ENCODE measurements at places on chromosomes 6 and 20.

- no peak overlapping the region for H3K4me3 ChIP-seq
- H3K27me3 ChIP-seq: no peaks in the 10 kb centered on the region
- H3K27ac ChIP-seq: no peak overlapping the region
- peaks cover 8% of the 10 kb centered on the region for H3K36me3 ChIP-seq
- peaks cover 35% of the 10 kb centered on the region for H3K4me1 ChIP-seq
Observed at GRCh38 chr6:31473780-31474761, 23.9 kb upstream of the MICB start.

DNA sequence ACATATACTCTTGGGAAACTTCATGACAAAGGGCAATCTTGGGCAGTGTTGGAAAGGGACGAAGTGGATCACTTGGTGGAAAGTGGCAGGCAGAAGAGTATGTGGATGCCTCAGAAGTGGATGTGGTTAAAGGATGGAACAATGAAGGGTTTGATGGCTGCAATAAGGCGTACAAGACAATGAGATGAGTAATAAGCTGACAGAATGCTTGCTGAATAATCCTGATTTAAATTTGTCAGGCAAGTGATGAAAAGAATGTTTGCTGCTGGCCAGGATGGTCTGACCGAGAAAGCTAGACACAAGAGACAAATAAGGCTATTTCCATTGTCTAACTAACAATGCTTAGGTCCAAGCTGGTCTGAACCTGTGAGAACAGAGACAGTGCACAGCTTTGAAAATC, 61.6 kb upstream of the CEP85L start:
- no peaks in the 10 kb centered on the region for H3K36me3 ChIP-seq
- no peak overlapping the region for H3K27ac ChIP-seq
- H3K27me3 ChIP-seq: no peaks in the 10 kb centered on the region

- no peak for DNase-seq
- H3K4me1 ChIP-seq: no peaks in the 10 kb centered on the region
- no peaks in the 10 kb centered on the region for H3K36me3 ChIP-seq
- peaks cover 16% of the 10 kb centered on the region for H3K27me3 ChIP-seq
- no peak overlapping the region for H3K4me3 ChIP-seq
Observed at GRCh38 chr20:63179687-63180568, 36.0 kb downstream of the YTHDF1 start.

DNA sequence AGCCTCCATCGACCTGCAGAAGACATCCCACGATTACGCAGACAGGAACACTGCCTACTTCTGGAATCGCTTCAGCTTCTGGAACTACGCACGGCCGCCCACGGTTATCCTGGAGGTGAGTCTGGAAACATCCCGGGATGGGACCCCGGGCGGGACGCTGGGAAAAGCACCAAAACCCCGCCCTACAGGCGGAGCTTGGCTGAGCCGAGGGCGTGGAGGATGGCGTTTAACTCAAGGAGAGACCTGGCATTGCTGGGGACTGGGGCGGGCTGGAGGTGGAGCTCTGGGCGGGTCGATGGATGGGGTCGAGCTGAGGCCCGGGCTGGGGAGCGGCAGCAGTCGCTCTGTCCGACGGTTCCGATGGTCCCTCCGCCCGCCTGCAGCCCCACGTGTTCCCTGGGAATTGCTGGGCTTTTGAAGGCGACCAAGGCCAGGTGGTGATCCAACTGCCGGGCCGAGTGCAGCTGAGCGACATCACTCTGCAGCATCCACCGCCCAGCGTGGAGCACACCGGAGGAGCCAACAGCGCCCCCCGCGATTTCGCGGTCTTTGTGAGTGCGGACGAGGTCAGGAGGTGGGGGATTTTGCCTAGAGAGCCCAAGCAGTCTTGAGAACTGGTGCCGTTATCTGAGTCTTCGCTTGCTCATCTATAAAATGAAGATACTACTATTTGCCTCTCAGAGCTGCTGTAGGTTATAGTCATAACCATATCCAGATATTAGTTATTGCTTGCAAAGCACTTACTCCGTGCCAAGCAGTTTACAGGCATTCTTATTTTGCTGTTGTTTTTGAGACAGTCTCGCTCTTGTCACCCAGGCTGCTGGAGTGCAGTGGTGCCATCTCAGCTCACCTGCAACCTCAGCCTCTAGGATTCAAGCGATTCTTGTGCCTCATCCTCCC, 3.8 kb downstream of the SPAG4 start:
- H3K4me3 ChIP-seq: peak overlapping the region; percentile 70
- peak overlapping the region; percentile 27 for H3K27ac ChIP-seq
- no peaks in the 10 kb centered on the region for H3K36me3 ChIP-seq

- H3K4me1 ChIP-seq: no peaks in the 10 kb centered on the region
- no peak for DNase-seq
- H3K27me3 ChIP-seq: peaks cover 3% of the 10 kb centered on the region
- H3K36me3 ChIP-seq: no peaks in the 10 kb centered on the region
- H3K4me3 ChIP-seq: no peak overlapping the region
Observed at GRCh38 chr6:6225885-6226529, 94.5 kb downstream of the F13A1 start.

GRCh38 chr6:79671600-79672266, 40.6 kb downstream of the SH3BGRL2 start:
- peak; percentile 24 for DNase-seq
- no peaks in the 10 kb centered on the region for H3K27me3 ChIP-seq
- H3K4me3 ChIP-seq: no peak overlapping the region
- peaks cover 40% of the 10 kb centered on the region for H3K4me1 ChIP-seq
- no peaks in the 10 kb centered on the region for H3K36me3 ChIP-seq

DNA sequence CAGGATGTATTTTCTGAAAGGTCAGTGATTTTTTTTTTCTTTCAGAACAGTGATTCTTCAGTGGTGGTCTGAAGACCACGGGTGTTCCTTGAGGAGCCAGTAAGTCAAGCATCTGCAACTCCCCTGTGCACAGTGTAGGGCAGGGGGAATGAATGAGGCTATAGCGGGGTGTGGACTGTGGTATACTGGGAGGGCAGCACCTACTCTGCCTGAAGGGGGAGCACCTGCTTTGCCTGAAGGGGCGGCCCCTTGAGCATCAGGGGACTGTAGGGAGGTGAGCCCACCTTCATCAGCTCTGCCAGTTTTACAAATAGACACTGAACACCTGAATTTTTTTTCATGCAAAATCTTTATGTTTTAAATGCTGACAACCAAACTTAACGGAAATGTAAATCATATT, 77.5 kb upstream of the RIPOR2 start:
- peaks cover 55% of the 10 kb centered on the region for H3K4me1 ChIP-seq
- no peak for DNase-seq
- H3K4me3 ChIP-seq: no peak overlapping the region

DNA sequence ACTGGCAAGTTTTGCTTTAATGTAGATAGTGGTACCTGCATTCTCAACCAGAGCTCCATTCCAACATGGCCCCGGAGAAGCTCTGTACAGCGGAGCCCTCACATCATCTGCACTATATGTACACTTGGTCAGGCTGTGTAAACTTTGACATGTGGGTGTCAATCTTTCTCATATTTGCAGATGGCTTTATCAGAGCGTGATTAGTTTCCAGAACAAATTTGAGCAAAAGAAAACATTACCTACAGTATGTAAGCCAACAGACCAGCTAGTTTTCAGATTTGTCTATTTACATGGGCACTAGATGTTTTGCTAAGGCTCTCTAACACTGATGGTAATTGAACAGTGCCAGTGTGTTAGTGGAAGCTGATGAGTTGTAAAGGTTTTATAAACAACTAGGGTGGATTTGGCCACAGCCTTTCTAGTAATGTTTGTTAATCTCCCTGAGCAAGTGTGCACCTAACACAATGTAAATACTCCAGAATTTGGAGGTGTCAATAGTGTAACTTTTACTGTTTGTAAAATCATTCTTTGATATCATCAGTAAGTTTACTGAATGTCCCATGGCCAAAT, 131.8 kb downstream of the FOXA2 start:
- no peak overlapping the region for H3K4me3 ChIP-seq
- no peaks in the 10 kb centered on the region for H3K4me1 ChIP-seq
- H3K36me3 ChIP-seq: no peaks in the 10 kb centered on the region

DNA sequence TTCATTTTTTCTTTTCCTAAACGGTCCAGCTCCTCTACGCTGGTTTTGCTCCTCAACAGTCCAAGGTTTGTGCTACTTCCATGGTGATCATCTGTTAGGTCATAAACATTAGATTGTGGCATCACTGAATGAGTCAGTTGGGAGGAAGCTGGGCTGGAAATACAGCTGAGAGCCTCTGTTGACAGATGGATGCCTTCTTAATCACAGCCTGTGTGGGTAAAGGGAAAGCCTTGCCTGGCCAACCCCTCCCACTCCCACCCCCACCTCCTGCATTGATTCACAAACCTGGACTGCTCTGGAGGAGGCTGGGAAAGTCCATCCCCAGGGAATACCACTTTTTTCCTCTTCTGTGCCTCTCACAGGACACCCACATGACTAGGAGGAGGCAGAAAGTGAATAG, 180.6 kb upstream of the CCN2 start:
- no peaks in the 10 kb centered on the region for H3K4me1 ChIP-seq
- no peak overlapping the region for H3K27ac ChIP-seq
- no peak overlapping the region for H3K4me3 ChIP-seq
- no peaks in the 10 kb centered on the region for H3K36me3 ChIP-seq
- DNase-seq: no peak

GRCh38 chr6:50925981-50926380, 107.3 kb downstream of the TFAP2B start:
- no peak for DNase-seq
- no peaks in the 10 kb centered on the region for H3K36me3 ChIP-seq
- H3K4me3 ChIP-seq: no peak overlapping the region
- no peaks in the 10 kb centered on the region for H3K4me1 ChIP-seq
- no peaks in the 10 kb centered on the region for H3K27me3 ChIP-seq
- H3K27ac ChIP-seq: no peak overlapping the region

DNA sequence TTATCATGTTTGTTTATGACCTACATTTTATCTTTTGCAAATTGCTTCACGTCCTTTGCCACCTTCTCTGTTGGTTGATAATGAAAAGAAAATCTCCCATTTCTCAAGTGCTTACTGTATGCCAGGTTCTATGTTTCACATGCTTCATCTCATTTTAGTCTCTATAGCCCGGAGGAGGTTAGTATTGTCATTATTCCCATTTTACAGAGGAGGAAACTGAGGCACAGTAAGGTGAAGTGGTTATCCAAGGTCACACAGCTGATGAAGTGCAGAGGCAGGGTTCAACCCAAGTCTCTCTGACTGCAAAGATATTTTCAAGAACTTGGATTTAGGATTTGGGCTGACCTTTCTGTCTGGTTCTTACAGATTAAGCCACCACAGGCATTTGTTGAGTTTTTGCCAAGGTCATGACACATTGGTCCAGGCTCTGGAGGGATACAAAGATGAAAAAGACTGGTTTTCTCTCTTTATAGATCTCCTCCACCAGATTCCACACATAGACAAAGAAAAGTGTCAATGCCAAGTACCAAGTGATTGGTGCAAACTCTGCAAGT, 20.6 kb downstream of the CNBD2 start:
- H3K4me1 ChIP-seq: no peaks in the 10 kb centered on the region
- no peak for DNase-seq
- H3K36me3 ChIP-seq: no peaks in the 10 kb centered on the region
- no peak overlapping the region for H3K27ac ChIP-seq

DNA sequence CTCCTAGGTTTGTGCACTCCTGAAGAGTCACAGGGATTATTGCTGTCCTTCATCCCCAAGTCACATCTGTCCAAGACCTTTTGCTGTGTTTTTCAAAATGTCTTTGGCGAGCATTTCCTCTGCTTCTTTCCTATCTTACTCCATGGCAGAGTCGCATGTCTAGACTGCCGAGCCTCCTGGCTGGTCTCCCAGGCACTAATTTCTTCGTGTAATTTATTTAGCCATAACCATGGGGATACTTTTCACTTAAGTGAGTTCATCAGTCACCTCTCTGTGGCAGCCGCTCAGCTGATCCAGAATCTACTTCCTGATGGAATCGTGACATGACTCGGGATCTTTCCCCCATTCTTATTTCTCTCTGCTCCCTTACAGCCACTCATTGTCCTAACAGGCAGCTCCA, 25.8 kb downstream of the ADGRF5 start:
- no peaks in the 10 kb centered on the region for H3K36me3 ChIP-seq
- H3K27me3 ChIP-seq: no peaks in the 10 kb centered on the region
- H3K4me3 ChIP-seq: no peak overlapping the region
- DNase-seq: no peak

DNA sequence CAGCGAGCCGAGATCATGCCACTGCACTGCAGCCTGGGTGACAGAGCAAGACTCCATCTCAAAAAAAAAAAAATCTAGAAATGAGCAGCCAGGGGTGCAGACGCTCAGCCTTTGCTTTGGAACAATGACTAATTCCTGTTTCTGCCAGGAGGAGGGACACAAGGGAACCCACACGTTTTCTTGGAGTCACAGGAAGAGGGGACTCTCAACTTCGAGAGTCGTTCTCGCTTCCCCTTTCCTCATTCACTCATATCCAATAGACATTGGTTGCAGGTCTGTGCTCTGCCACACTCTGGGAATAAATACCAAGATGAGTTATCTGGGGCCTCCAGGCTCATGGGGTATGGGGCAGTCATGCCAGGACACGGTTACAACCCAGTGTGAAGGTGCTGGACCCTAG, 91.5 kb upstream of the RREB1 start:
- no peak overlapping the region for H3K4me3 ChIP-seq
- H3K36me3 ChIP-seq: no peaks in the 10 kb centered on the region
- H3K27ac ChIP-seq: no peak overlapping the region
- H3K27me3 ChIP-seq: no peaks in the 10 kb centered on the region

- H3K36me3 ChIP-seq: peaks cover 69% of the 10 kb centered on the region
- H3K27ac ChIP-seq: peak overlapping the region; percentile 17
- H3K4me1 ChIP-seq: no peaks in the 10 kb centered on the region
- no peaks in the 10 kb centered on the region for H3K27me3 ChIP-seq
- no peak for DNase-seq
- H3K4me3 ChIP-seq: no peak overlapping the region
Observed at GRCh38 chr6:24827162-24827561, 28.4 kb upstream of the ARMH2 start.

- no peaks in the 10 kb centered on the region for H3K4me1 ChIP-seq
- no peak overlapping the region for H3K4me3 ChIP-seq
- H3K36me3 ChIP-seq: no peaks in the 10 kb centered on the region
- H3K27me3 ChIP-seq: no peaks in the 10 kb centered on the region
- no peak for DNase-seq
Observed at GRCh38 chr6:25257686-25258348, 21.4 kb upstream of the CARMIL1 start.

GRCh38 chr6:8074213-8074612, 10.0 kb upstream of the BLOC1S5 start:
- no peak overlapping the region for H3K27ac ChIP-seq
- no peaks in the 10 kb centered on the region for H3K27me3 ChIP-seq
- H3K4me1 ChIP-seq: no peaks in the 10 kb centered on the region

DNA sequence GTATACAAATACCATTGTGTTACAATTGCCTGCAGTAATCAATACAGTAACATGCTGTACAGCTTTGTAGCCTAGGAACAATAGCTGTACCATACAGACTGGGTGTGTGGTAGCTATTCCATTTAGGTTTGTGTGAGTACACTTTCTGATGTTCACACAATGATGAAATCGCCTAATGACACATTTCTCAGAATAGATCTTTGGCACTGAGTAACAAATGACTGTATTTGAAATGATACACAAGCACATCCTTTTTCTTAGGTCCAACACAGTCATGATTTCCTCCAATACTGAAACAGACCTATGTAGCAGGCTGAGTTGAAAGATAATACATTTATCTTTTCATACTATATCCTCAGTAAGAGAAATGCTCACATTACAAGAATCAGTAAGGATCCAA, 13.9 kb downstream of the KHDRBS2 start:
- H3K4me3 ChIP-seq: no peak overlapping the region
- no peak overlapping the region for H3K27ac ChIP-seq
- no peak for DNase-seq
- no peaks in the 10 kb centered on the region for H3K36me3 ChIP-seq
- no peaks in the 10 kb centered on the region for H3K27me3 ChIP-seq

GRCh38 chr20:52746190-52746589, 226.0 kb upstream of the TSHZ2 start:
- H3K4me3 ChIP-seq: no peak overlapping the region
- DNase-seq: no peak
- H3K36me3 ChIP-seq: no peaks in the 10 kb centered on the region
- H3K27me3 ChIP-seq: no peaks in the 10 kb centered on the region
- no peak overlapping the region for H3K27ac ChIP-seq

All from naive thymus-derived CD4-positive, alpha-beta T cell (primary cell).